Transverse colon (tissue), 4 donors: ENCODE measurements at places on chromosomes 12 and 14. TPM values are rescaled to one million over a fixed set of nuclear protein-coding genes. Genes with fewer than 3 reads are reported as not detected.

The KRT83 gene
- not detected for total RNA-seq

DNA sequence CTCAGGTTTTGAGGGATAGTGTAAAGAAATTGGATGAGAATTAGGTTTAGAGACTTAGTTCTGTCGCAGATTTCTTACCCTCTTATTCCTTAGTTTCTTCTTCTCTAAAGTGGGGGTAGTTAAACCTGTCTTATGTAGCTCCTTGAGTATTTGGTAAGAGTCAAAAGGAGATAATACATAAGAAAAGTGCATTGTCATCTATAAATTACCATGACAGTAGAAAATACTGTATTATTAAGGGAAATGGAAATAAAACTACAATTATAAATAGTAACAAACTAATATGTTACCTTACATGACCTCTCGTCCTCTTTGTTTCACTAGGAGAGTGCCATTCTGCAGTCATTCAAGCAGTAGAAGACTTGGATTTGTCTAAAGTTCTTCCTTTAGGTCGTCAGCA, 49.0 kb downstream of the UTP20 start:
- DNase-seq = no peak

- no peak for DNase-seq
Observed at GRCh38 chr12:51048661-51049251, 629 bp downstream of the LETMD1 start.

DNA sequence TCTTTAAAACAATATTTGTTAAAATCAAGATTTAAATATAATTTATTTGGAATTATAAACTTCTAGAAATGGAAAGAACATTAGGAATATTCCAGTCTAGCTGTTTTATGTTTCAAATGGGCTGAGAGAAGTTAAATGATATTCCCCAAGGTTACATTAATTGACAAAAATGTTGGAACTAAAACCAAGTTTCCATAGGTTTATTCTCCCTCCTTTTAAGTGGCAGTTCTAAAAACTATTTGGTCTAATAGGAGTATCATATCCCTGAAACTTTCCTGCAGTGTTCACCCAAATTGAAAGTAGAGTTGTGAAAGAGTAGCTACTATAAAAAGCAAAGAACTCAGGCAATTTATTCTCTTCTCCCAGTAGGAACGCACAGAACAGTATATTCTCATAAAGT, 1185.5 kb downstream of the LRFN5 start:
- no peak for DNase-seq

The DIABLO gene
- 54.3 TPM for total RNA-seq

DNA sequence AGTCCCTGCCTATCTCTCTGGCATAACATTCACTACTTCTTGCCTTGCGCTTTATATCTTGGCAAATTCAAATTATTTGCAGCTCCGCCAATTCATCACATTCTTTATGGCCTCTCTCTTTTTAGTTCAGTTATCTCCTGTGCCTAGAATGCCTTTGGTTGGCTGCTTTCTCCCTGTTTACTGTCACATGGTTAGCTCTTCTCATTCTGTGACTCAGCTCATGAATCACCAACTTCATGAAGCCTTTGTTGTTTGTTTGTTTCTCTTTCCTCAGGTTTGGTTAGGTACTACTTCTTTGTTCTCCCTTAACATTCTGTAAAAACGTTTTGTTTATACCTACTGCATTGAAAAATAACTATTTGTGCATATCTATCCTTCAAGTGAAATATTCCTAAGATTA, 376.5 kb upstream of the GARIN6 start:
- no peak for DNase-seq

GRCh38 chr14:103140316-103141109, 17.3 kb downstream of the TNFAIP2 start:
- DNase-seq = no peak

The RASSF8 gene
- total RNA-seq = 20.5 TPM

GRCh38 chr14:76584271-76584702, 177.0 kb upstream of the VASH1 start:
- no peak for DNase-seq

GRCh38 chr12:64610660-64611340, 505 bp downstream of the RASSF3 start:
- DNase-seq = peak; percentile 79

DNA sequence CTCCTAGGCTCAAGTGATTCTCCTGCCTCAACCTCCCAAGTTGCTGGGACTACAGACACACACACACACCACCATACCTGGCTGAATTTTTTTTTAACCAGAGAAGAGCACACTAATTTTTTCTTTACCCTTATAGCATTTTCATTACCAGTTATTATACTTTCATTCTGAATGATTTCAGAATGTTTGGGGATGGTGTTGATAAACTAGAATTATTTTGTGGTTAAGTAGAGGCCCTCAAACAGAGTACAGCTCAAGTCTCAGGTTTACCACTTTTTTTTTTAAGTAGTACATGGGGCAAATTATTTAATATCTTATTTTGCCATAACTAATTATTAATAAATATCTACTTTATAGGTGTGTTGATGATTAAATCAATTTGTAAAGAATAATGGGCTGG, 86.6 kb downstream of the FUT8 start:
- DNase-seq = no peak

GRCh38 chr14:64800000-64800399, 79.7 kb downstream of the SPTB start:
- peak; percentile 23 for DNase-seq

DNA sequence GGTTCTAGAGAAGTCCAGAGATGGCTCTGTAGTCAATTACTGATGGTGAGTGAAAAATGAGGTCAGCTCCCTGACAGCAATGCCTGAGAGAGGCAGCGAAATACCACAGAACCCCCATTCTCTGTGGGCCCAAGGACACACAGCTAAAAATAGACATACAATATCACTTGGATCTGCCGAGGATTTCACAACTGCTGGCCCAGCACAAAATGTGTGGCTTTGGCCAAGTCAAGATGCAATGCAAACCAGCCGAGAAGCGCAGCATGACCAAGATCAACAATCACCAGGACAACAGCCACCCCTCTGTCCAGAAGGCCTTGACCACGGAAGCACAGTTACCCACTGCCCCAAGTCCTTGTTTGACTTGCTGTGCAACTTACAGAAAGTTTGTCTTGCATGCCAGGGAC, 52.2 kb downstream of the CKAP4 start:
- peak; percentile 30 for DNase-seq

GRCh38 chr12:468671-469389, 9.1 kb downstream of the B4GALNT3 start:
- DNase-seq = no peak

DNA sequence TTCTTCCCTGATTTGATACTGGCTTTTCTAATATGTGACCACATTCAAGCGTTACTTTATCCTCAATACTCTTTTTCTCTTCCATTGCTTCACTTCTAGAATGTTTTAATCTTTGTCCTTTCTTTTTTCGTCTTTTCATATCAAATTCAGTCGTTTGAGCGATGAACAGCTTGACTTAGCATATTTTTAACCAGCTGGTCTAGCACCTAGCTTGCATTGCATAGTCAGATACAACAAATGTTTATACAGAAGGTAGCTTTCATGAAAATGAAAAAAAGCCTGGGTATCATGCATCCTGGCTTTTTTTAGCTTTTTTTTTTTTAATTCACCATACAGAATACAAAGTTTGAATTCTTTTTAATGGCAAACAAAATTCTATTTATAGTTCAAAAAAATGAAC, 1.2 kb downstream of the SOX5 start:
- no peak for DNase-seq

GRCh38 chr14:59253527-59253926, 65.1 kb downstream of the DAAM1 start:
- DNase-seq = no peak

DNA sequence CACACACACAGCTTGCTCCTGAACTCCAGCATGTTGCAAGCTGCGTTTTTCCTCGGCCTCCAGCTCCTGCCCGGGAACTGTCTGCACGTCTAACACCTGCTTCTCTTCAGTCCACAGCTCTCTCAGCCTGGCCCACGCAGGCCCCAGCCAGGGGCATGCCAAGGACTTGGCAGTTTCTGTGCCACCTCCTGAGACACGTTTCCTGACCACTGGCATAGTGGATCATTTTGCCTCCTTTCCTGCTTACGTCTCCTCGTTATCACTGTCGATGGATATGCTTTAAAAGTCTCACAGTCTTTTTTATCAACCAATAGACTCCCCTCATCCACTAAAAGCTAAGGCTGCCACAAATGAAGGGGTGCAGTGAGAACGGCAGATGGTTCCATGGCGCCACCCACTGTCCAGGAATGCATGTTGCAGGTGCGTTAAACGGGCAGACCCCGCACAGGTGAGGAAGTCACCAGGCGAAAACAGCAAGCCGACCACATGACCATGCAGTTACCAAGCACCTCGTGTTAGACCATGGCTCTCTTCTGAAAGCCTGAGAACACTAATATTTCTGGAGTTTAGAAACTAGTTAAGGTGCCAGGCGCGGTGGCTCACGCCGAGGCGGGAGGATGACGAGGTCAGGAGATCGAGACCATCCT, 14.7 kb upstream of the TEAD4 start:
- DNase-seq = peak; percentile 63

- DNase-seq = peak; percentile 8
Observed at GRCh38 chr14:78519863-78520262, 349.7 kb downstream of the NRXN3 start.

DNA sequence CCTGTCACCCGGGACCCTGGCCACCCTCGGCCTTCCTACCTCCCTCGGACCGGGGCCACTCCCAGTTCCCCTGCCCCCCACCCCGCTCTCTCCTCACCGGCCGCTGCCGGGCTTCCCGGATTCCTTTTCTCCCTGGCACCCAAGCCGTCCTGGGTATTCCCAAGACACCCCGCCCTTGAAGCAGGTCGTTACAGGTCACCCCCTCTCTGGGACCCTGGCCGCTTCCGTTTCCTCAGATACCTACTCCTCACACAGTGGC, 493 bp downstream of the NUMB start:
- peak; percentile 58 for DNase-seq

DNA sequence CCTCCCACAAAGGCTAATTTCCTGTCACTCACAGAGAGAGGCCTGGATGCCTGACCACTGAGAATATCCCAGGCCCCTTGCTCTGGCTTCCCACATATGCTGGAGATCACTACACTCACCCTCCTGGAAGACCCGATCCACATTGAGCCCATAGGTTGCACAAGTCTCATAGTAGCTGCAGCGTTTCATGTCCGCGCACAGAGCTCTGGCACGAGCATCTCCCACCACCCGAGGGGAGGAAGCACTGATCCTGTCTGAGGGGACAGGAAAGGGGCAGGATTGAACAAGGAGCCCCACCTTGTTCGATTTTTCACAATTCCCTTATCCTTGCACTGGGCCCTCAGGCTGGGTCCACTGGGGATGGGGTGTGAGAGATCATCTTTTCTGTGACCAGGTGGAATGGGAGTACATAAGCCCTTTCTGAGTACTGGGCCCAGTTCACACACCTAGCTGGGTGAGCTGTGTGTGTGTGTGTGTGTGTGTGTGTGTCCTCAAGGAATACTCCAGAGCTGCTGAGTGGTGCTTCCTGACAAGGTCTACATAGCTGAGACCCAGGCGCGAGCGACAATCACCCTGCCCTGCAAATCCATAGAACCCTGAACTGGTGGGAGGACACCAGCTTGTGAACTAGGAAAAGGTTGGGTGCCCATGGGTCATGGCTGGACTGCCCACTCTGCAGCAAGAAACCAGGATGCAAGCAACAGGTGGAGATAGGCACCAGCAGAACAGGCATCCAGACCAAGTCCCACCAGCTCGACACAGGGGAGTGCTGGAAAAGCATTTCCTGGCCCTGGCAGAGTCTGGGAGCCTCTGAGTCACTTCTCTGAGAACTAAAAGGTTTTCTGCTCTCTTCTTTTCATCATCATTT, 5.6 kb downstream of the AGAP2 start:
- no peak for DNase-seq

The HVCN1 gene
- 7.3 TPM for total RNA-seq

DNA sequence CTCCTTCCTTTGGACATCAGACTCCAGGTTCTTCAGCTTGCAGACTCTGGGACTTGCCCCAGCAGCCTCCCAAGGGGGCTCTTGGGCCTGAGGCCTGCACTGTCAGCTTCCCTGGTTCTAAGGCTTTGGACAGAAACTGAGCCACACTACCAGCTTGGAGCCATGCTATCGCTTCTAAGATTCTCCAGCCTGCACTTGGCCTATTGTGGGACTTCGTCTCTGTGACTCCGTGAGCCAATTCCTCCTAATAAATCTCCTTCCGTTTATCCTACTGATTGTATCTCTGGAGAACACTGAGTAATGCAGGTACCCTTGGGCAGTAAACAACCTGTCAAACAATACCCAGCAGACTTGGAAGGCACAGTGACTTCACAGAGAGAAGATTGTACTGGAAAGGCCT, 24.9 kb upstream of the RHOJ start:
- no peak for DNase-seq
